GM23248 (cell line): ENCODE measurements at places on chromosomes 6 and 20.

- DNase-seq, result peak; percentile 93
Observed at GRCh38 chr6:16684896-16685554, 76.2 kb downstream of the ATXN1 start.

- no peak for DNase-seq
Observed at GRCh38 chr6:38137608-38138265, 318.2 kb downstream of the ZFAND3 start.

DNA sequence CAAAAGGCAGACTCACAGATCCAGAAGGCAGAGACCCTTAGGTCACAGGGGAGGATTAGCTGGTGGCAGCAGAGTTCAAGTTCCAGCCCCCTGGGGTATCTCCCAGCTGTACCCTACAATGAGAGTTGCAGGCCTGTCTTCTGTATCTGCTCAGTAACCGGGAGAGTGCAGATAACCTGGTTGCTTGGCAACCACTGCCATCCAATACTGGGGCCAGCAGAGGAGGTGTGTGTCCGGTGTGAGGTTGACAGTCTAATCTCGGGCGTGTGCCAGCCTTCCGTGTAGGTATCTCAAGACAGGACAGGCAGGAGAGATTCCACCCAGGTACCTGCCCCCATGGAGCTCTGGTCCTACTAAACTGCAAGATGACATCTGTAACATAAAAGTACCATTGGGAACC lies 56.6 kb upstream of the TBC1D7 start:
- no peak for DNase-seq

DNA sequence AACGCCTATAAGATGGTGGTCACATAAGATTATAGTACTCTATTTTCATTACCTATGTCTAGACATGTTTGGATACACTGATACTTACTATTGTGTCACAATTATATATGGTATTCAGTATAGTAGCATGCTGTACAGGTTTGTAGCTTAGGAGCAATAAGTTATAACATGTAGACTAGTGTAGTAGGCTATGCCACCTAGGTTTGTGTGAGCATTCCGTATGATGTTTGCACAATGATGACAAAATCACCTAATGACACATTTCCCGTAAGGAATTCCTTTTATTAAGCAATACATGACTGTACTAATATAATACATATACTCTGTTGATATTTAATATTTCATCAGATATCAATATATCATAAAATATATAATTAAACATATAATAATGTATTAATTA lies 540.7 kb downstream of the BMP2 start:
- DNase-seq, result no peak

GRCh38 chr20:59789686-59790085 lies 143.8 kb downstream of the SYCP2 start:
- no peak for DNase-seq

DNA sequence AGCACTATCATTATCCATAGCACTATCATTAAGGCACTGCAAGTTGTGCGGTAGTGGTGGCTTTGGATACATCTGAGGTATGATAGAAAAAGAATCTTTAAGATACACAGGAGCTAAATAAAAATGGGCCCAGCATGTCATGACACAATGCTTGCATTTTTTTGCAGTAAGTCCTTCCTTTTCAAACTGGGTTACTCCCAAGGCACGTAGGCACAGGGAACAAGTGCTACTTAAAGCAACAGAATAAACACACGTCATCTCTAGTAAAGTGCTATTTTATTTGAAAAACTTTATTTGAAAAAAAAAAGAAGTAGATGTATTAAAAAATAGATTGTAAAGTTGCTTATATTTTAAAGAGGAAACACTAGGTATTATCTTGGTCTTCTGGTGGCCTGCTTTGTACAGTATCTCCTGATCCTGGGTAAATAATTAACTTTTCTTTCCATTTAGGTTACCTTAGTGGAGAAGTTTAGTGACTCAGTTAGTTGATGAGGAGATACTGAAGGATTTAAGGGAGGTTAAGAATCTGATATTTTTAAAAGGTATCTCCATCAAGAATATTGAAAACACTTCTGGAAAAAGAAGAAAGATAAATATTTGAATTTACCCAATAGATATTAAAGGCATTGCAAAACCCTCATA lies 129.6 kb downstream of the EDN1 start:
- DNase-seq, result no peak

- no peak for DNase-seq
Observed at GRCh38 chr6:159053781-159054398, 9.1 kb upstream of the TAGAP start.

DNA sequence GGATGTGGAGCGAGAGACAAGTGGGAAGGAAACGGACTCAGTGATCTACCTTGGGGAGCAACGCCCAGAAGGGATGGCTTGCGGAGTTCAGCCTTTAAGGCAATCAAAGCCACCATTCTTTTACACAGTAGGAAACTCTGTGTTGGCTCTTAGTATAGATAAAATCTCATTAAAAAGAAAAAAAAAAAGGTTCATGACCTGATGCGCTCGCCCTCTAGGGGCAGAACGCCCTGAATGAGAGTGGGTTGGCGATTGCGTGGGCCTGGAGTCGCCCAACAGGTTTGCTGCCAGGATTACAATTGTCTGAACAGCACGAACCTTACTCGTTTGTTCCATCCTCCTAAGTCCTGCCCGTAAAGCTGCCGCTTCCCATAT lies 1.2 kb downstream of the TPD52L1 start:
- DNase-seq, result peak; percentile 35
